ENCODE measurements at places on chromosomes 1 and 21.

DNA sequence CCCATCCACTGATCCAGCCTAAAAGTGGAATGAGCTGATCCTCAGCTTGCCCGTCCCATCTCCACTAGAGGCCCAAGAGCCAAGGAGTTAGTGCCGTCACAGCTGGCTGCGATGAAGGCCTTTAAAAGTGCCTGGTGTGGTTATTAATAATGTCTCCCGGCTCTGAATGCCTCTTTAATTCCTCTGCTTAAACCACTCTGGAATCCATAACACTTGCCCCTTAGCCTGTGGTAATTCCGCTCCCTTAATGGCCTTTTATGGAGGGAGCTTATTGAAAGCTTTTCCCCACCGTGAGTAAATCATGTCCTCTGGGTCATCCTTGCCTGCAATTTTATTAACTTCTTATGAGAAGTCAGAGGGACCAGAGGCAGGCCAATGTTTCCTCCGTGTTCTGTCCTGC is 55.4 kb downstream of the UBIAD1 start:
- DNase-seq: no peak

DNA sequence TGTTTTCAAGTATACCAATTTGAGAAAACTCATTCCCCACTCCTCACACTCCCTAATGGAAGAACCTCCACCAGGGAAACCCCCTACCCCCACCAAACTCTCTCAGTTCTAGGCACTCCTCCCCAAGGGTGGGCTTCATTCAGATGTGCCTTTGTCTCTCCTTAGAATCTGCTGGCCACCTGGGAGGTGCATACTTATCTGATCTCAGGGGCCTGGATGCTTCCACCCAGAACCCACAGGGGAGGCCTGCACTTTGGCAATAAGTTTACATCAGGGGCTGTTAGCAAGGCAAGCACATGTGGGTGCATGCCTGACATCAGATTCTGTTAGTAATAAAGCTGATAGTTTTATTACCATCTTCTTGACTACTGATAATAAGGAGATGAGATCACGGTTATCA is 32.5 kb upstream of the SLAMF9 start:
- no peak for DNase-seq

GRCh38 chr1:234601301-234602017 is 8.5 kb downstream of the IRF2BP2 start:
- DNase-seq: peak; percentile 89

- DNase-seq: no peak
These were observed 99.1 kb downstream of the DNM3 start for GRCh38 chr1:171940368-171940767.

DNA sequence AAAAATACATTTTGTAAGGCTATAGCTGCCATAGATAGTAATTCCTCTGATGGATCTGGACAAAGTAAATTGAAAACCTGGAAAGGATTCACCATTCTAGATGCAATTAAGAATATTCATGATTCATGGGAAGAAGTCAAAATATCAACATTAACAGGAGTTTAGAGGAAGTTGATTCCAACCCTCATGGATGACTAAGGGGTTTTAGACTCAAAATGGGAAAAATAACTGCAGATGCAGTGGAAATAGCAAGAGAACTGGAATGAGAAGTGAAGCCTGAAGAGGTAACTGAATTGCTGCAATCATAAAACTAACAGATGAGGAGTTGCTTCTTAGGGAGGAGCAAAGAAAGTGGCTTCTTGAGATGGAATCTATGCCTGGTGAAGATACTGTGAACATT is 230.8 kb downstream of the KCTD3 start:
- DNase-seq: no peak

- DNase-seq: no peak
These were observed 71.7 kb upstream of the SIM2 start for GRCh38 chr21:36627242-36627641.

GRCh38 chr21:18986197-18986596 is 582.6 kb upstream of the TMPRSS15 start:
- no peak for DNase-seq

- no peak for DNase-seq
These were observed 32.2 kb upstream of the SLC2A1 start for GRCh38 chr1:42990757-42991346.

DNA sequence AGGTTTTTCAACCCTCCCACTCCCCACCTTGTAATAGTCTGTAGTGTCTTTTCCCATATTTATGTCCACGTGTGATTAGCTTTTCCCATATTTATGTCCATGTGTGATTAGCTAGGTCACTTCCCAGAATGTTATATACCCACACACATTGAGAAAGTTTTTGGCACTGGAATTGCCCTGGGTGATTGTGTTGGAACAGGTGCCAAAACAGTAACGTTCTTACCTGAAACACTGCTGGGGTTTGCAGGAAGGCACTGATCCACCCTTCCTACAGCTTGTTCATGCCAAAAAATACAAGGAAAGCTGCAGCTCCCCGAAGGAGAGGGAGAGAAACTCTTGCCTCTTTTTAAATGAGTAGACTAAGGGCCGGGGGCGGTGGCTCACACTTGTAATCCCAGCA is 68.0 kb upstream of the CXADR start:
- no peak for DNase-seq

- DNase-seq: no peak
These were observed 567 bp downstream of the PMVK start for GRCh38 chr1:154935749-154936554.

DNA sequence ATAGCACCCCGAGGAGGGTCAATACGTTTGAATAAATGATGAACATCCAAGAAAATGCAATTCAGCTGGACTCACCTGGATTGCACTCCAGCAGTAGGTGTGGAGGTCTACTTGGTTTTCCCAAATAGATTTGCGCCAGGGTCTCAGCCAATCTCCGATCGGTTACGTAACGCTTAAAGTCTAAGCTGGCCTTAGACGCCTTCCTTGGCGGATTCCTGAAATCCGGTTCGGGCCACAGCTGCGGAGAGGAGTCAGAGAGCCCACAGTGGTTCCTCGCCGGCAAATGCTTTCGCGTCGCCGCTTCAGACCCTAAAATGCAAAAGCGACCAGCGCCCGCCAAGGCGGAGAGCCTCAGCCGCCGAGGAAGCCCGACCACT is 322 bp downstream of the TFB2M start:
- no peak for DNase-seq

- no peak for DNase-seq
These were observed 48.9 kb downstream of the C4BPA start for GRCh38 chr1:207152792-207153468.

GRCh38 chr1:81312272-81312754 is 488.4 kb upstream of the ADGRL2 start:
- DNase-seq: no peak

DNA sequence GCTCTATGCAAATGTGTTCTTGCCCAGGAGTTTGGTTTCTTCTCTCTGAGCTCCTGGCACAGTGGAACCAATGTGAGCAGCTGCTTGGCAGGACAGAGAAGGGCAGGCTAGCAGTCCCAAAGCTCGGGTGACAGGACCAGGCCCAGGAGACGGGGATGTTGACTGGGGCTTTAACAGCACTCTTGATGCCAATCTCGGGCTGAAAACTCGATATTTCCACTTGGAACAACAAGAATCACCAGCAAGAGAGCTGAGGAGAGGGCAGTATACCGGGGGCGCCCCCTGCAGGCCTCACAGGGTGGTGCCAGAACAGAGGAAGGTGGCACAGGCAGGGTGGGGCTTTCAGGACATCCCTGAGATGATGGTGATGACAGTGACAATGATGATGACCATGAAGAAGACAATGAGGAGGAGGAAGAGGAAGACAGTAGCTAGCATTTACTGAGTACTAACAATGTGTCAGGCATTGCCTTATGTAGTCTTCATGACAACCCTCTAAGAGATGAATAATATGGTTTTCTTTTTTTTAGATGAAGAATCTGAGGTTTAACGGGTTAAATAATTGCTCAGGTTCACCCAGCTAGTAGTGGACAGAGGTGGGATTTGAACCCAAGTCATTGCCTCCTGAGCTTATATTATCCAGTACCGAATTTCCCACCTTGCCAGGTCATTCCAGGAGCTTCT is 2.7 kb upstream of the KCNJ9 start:
- peak; percentile 66 for DNase-seq

- no peak for DNase-seq
These were observed at the start of gene SPRTN for GRCh38 chr1:231338270-231339128. Gene SPRTN, plus strand, starts transcription at chr1:231338293. Its CDS starts 91 bp downstream, at chr1:231338384.

GRCh38 chr21:31622397-31622796 is 37.1 kb upstream of the SOD1 start:
- no peak for DNase-seq

DNA sequence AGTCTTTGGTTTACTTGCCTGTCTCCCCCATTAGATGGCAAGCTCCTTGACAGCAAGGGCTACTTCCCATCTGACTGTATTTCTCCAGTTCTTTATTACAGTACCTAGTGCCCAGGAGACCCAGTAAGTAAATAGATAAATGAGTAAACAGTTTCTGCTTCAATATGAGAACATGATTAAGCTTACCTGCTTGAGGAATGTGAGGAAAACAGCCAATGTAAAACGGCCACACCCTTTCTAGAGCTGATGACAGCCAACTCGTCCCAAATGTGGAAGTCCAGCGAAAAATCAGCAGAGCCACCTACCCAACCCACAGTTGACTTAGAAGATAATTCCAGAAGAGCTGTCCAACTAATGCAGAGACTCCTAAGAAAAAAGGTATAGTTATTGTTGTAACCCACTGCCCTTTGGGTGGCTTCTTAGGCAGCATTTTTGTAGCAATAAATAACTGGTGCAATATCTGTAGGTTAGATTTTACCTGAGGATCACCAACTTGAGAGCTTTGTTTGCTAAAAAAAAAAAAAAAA is 6.5 kb upstream of the DR1 start:
- DNase-seq: no peak

- DNase-seq: no peak
These were observed 59.4 kb upstream of the FAM20B start for GRCh38 chr1:178966312-178966711.

DNA sequence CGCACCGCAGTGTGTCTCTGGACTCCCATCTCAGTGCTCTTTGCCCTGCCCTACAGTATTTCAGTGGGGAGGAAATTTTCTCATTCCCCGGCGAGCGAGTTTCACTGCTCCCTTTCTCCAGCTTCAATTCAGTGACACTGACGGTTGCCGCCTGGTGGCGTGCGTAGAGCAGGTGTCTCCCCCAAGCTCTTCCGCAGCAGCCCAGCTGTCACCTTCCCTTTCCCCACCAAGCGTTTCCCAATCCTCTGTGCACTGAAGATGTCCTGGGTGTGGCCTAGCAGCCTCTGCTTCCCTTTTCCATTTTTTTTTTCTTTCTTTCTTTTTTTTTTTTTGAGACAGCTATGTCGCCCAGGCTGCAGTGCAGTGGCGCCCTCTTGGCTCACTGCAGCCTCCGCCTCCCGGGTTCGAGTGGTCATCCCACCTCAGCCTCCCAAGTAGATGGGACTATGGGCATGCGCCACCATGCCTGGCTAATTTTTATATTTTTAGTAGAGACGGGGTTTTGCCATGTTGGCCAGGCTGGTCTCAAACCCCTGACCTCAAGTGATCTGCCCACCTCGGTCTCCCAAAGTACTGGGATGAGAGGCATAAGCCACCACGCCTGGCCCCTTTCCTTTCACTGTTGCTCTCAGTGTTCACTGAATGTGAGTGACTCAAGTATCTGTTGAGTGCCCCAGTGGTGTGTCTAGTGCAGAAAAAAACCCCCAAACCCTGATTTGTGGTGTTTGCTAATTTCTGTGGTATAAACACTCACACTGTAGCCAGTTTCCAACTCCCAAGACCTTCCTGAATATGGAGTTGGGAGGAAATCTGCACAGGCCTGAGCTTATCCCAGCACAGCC is 30.1 kb downstream of the TNFRSF1B start:
- no peak for DNase-seq

GRCh38 chr1:223609977-223610376 is 55.5 kb downstream of the CAPN8 start:
- DNase-seq: no peak

GRCh38 chr1:190540366-190540765 is 62.7 kb upstream of the BRINP3 start:
- DNase-seq: peak; percentile 9

DNA sequence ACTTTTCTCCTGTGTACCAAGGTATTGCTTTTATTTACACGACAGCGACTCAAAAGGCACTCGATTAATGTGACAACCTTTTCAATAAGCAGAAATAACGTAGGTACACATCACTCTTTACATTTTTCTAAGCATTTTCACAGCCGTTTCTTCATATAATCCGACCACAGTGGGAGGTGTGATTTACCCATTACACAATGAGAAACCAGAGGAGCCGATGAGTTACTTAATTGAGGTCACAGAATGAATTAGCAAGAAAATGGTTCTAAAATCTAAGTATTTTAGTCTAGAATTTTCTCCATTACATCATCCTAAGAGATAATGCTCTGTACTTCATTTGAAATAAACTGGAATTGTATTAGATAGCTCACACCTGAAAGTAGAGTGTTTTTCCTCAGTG is 71.5 kb downstream of the UMODL1 start:
- DNase-seq: no peak

GRCh38 chr1:235077571-235078479 is 50.8 kb downstream of the TOMM20 start:
- DNase-seq: peak; percentile 57

GRCh38 chr1:38781872-38782617 is 77.5 kb downstream of the RRAGC start:
- no peak for DNase-seq

GRCh38 chr1:97636941-97637340 is 283.9 kb downstream of the DPYD start:
- no peak for DNase-seq

DNA sequence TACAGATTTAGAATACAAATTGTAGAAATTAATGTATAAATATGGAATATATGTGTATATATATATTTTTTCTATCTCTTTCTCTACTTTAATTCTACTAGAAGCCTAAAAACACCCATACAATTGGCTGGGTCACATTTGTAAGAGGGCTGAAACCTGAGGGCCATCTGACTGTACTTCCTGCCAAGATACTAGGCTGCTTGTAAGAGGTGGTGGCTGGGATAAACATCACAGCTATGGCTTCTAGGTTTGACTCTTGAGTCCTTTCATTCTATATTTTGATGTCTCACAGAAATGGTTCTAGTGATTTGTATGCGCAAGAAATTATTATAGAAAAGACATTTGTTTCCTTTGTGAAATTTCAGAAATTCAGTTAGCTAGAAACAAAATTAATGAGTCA is 1155.2 kb upstream of the B3GALT2 start:
- DNase-seq: no peak

DNA sequence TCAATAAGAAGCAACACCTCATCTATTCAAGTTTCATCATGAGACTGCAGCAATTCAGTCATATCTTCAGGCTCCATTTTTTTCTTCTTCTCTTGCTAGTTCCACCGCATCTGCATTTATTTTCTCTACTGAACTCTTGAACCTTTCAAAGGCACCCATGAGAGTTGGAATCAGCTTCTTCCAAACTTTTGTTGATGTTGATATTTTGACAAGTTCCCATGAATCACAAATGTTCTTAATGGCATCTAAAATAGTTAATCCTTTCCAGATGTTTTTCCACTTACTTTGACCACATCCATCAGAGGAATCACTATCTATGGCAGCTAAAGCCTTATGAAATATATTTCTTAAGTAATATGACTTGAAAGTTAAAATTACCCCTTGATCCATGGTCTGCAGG is 434.3 kb downstream of the GPATCH2 start:
- DNase-seq: no peak

Measured in erythroblast (primary cell).